ENCODE measurements at places on chromosomes 2 and 18.

DNA sequence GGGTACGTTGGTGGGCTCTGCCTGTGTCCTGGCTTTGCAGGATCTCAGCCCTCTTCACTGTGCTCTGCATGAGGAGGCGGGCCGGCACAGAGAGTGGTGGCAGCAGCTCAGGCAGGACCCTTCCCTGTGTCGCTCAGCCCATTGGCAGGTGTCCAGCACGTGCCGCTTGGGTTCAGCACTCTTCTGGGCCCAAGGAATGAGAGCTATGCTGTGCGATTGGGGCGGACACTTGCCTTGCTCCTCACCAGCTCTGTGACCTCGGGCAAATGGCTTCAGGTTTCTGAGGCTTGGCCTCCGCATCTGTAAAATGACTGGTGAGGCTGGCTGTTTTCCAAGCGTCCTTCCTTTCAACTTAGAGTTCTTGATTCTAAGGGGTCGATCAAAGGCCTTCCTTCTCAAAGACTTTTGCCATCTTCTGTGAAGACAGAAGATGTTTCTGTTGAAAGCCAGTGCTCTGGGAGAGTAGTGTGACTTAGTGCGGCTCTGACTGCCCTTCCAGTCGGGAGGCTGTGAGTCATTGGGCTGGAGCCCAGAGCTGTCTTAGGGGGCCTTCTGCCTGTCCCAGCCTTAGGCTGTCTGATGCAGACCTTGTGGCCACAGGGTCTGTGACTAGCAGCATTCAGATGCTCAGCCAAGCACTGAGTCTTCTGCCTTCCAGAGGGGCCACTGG is 35.6 kb downstream of the GLI2 start:
- no peak for DNase-seq

- no peak for DNase-seq
These were observed 143.5 kb downstream of the MBP start for GRCh38 chr18:76988827-76989646.

DNA sequence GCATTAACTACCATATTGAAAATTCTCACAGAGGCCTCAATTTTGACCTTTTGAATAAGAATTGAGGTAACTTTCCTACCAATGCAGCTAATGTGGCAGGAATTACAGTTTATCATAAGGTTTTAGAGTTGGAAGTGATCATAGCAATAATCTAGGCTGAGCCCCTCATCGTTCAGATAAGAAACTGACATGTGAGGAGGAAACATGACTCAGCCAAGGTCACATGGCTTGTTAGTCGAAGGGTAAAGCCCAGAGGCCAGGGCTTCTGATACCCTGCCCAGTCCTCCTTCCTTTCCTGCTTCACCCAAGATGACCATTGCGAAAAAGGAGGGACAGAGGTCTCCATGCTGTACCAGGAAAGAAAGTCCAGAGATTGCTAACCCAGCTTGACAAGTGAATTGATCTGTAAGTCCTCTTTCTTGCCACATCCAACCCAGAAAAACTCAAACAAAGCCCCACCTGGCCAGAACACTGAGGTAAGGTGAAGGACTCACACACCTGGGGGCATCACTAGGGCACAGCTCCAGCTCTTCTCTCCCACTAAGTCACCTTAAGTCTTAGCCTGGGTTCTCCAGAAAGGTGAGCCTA is 174.8 kb downstream of the EN1 start:
- no peak for DNase-seq

DNA sequence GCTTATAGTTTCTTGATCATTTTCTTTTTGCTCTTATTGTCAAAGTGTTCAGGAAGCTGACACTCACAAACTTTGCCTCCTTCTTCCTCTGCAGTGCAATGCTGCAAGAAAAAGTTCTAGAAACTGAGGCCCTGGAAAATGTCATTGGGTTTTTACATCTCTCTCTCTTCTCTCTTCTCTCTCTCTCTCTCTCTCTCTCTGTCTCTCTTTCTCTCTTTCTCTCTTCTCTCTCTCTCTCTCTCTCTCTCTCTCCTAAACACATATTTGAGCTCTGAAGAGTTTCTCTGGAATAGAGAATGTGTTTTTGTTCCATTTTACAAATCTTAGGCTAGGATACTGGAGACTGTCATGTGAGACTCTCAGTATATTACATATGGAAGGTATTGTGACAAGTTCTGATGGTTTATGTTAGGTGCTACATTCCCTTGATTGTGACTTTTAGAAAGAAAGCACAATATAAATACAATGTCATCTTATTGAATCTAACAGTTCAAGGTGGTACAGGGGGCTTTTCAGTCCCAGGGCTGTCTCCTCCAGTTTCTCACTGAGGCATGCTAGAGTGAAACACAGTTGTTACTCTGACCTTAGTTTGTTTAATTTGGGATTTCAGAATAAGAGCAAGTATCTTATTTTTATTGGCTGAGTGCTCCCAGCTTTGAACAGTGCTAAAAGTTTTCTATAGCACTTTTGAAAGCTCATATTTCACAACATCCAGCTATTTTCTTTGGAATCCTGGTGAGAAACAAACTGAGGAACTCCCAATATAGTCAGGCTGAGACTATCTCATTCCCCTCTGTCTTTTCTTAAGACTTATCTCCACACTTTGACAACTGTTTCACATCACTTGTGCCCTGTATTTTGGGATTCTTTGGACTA is 41.4 kb upstream of the EHBP1 start:
- DNase-seq, result no peak

DNA sequence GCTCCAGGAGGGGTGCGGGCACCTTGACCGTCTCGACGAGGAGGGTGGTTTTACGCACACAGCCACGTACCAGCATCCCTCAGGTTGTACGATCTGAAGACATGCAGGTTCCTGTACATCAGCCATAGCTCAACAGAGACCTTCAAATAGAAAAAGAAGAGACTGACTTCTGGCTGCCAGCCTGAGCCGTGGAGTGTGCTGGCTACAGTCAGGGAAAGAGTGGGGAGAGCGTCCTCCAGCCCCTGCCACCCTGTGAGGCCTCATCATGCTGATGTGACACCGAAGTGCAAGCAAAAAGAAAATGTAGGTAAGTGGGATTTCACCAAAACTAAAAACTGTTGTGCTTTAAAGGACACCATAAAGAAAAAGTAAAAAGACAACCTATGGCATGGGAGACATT is 47.0 kb downstream of the ADI1 start:
- DNase-seq, result no peak

GRCh38 chr18:57929922-57930321 is 114.1 kb upstream of the NEDD4L start:
- DNase-seq, result no peak

DNA sequence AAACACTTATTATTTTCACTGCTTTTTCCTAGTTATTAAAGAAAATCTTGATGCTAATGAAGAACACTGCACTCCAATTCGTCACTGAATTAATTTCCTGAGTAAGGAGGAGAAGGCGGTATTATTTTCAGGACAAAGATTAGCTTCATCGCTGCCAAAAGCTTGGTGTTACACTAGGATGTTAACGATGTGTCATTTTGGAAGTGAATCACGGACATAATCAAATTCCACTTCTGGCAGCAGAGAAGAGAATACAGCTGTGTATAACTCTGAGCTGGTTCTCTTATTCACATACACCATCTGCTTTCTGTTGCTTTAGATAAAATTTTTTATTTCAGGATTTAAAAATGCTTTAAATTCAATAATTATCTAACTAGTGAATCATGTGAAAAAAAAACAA is 74.1 kb downstream of the SCG2 start:
- no peak for DNase-seq

- DNase-seq, result no peak
These were observed 3.7 kb downstream of the GPR35 start for GRCh38 chr2:240628808-240629618.

- no peak for DNase-seq
These were observed 11.4 kb upstream of the TRAPPC8 start for GRCh38 chr18:31954349-31954748.

DNA sequence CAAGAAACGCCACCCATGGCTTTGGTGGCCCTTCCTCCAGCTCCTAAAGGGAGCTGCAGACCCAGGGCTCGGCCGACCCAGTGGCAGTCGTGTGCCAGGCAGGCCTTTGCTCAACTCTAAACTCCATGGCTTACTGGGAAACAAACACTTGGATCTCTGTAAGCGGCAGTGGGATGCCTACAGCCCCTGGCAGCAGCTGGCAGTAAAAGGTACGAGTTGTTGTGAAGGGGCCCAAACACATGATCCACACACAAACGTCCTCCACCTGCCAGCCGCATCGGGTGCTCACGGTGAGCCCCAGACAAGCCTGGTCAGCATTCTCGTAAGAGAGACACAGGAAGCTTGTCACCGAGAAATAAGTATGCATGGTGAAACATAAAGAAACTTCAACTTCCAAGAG is 214.9 kb downstream of the MGAT5 start:
- DNase-seq, result no peak

GRCh38 chr2:64731263-64731643 is 77.5 kb upstream of the SERTAD2 start:
- DNase-seq, result no peak

DNA sequence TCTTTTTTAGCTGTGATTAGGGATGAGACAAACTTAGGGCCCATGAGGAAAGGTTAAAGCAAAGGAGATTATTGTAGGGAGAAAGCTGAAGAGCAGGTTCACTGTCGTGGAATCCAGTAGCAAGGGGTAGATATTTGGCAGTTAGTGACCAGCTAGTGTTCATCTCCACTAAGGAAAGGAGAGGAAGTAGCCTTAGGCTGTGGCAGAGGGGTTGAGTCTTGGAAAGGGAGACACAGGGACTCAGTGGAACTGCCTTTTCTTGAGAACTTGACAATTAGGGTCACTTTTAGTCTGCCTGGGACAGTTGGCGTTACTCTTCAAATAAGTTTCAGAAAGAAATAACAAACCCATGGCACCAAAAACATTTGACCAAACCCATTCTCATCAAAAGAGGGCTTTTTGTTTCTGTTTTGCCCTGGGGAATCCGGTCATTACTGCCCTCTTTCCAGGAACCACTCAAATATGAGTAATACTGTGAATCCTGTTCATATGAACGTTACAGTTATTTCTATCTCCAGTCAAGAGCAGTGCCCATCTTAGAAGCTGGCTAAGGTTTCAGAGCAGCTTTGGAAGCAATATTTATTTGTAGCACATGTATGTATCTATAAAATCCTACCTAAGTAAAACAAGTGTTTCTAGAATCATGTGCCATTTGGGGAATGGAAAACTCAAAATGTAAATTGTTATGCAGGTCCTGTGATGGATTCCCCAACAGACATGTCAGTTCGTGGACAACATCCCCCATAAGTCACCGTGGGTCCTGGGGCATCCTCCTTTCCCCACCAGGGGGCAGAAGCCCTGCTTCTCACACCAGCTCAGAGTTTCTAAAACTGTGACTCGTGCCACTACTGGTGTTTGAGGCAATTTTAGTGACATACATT is 77.3 kb upstream of the PHLPP1 start:
- no peak for DNase-seq

DNA sequence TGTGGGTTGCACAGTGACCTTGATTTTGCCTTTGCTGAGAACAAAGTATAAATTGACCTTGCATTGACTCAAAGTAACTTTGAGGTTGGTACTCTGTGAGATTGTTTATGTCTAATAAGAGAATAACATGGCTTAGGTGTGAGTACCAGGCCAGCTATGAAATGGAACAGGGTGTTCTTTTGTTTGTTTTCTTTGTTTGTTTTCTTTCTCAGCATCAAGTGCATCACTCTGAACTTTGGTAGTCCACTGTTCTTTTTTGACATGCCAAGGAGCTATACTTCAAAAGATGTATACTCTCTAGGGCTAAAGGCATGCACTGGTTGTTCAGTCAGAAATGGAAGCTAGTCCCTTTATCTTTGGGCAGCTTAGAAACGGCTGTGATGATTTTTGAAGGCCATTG is 5.1 kb downstream of the ABCB11 start:
- no peak for DNase-seq

- DNase-seq, result no peak
These were observed 29.8 kb upstream of the DNMT3A start for GRCh38 chr2:25371253-25372241.

DNA sequence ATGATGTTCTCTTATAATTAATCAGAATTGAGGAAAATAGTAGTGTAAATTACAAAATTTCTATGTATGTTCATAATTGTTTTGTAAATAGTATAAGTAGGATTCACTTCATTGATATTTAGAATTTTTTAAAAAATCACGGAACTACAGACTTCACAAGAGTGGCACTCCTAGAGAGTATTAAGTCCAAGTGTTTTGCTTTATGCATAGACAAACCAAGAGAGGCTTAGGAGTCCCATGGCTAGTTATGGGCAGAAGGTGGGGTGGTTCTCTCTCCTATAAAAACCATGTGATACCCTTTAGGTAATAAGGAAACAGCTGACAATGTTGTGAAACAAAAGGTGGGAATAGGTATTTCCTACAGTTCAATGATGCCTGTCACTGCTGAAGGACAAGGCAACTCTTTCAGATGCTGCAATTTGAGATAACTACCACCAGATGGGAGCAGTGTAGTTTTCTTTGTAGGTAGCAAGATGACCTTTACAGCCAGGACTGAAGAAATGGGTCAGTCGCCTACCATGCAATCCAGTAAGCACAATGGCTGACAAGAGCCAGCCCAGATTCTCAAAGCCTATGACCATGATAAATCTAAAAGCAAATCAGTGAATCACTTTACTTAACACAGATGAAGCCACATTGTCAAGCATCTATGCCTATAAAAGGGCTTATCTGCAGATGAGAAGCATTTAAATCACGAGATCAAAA is 83.9 kb downstream of the AAK1 start:
- DNase-seq, result no peak

- no peak for DNase-seq
These were observed 61.1 kb downstream of the ANTXR1 start for GRCh38 chr2:69073928-69074570.

- DNase-seq, result no peak
These were observed 24.5 kb upstream of the ALPP start for GRCh38 chr2:232354069-232354468.

DNA sequence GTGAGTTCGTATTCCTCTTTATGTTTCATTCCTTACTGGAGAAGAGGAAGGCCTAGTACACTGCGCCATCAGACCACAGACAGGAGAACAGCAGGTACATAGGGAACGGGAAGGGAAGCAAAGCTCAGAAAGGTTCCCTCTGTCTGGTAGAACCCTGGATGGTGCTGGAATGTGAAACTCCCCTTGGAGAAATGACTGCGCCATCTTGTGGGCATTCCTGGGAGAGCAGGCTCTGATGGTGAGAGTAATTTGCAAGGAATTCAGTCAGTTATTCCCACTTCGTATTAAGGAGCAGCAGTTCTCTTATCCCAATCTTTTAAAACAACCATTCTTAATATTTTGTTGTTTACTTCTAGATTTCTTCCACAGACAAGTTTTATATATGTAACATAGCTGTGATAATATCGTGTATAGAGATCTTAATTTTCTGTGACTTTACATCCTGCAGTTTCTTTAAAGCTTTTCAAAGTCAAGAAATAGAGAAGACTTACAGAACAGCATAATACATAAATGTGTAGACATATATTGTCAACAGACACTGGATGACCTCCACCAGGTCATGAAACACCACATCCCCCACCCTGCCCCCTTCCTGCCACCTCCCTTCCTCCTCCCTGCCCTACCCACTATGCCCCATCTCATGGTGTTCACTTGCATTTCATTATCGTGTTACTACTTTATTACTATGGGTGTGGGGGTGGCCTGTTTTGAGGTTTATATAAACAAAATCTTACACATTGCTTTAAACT is 83.9 kb downstream of the ARHGEF4 start:
- no peak for DNase-seq

GRCh38 chr2:72082887-72083286 is 64.8 kb downstream of the CYP26B1 start:
- no peak for DNase-seq

Measured in NCI-H1436 treated with DMSO at 0.1 percent for 48 hours (cell line).